ENCODE measurements at places on chromosomes 2 and 18. TPM values are rescaled to one million over a fixed set of nuclear protein-coding genes. Genes with fewer than 3 reads are reported as not detected.

The CD28 gene
- total RNA-seq = not detected

The SPATA3 gene
- not detected for total RNA-seq

The MC2R gene
- not detected for total RNA-seq

DNA sequence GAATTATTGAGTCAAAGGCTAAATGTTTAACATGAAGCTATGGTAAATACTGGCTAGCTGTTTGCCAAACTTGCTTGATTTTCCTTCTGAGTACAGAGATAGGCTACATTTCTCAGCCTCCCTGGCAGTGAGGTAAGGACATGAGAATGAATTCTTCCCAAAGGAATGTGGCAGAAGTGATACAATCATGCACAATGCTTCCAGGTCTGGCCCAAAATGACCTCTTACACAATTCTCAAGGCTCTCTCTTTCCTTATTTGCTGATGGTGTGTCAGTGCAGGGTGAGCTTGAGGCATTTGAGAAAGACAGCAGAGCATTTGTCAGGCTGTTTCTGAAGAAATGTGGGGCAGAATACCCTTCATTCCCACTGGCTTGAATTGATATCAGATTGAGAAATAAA lies 95.6 kb upstream of the NABP1 start:
- H3K27me3 ChIP-seq = no peaks in the 10 kb centered on the region
- no peaks in the 10 kb centered on the region for H3K36me3 ChIP-seq
- H3K4me1 ChIP-seq = peaks cover 4% of the 10 kb centered on the region

Data from cardiac muscle cell (in vitro differentiated cells and primary cell).